NCI-H510A treated with DMSO at 0.1 percent for 48 hours (cell line): ENCODE measurements at places on chromosomes 3 and 15.
A peak's percentile ranks its signal among the peaks of the same experiment; 100 is the strongest.

DNA sequence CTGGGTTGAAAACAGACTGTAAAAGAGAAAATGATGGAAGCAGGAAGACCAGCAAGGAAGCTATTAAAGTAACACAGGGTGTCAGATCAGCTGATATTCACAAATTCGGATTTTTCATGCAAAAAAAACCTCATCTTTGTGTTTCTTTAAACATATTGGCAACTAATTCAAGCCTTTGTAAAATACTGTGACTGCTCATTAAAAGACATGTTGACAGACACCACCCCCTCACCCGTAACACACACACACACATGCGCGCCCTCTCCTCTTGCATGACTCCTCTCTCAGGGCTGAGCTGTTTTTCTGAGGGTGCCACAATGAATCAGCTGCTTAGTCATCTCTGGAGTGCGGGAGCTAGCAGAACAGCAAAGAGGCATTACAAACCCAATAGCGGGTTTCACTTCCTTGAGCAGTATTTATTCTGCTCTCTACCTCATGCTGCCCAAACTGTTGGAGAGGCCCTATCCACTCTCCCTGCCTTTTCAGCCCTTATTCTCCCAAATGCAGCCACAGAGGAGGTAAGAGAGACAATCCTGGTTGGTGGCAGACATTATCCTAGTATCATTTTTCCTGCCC lies 35.8 kb upstream of the CCDC80 start:
- peak; percentile 68 for DNase-seq

GRCh38 chr3:101675709-101676215 lies 1.2 kb downstream of the ZBTB11 start:
- DNase-seq = no peak

- DNase-seq = no peak
These were observed 123.2 kb upstream of the RAP2B start for GRCh38 chr3:153038779-153039178.

DNA sequence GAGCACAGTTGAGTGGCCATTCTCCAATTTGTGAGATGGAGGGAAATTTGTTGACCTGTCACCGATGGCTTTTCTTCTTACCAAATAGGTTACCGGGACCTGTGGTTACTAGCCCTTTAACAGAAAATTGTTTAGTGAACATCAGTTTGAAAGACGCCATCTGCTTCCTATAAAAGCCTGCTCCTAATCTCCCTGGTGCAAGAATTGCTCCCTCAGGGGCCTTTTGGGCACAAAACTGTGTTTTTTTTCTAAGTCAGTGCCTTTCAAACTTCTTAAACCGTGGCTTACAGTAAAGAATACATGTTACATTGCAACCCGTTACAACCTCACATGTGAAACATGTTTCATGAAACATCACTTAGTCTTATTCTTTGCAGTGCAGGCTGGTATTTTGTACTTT lies 15.0 kb downstream of the CACNA2D3 start:
- no peak for DNase-seq

DNA sequence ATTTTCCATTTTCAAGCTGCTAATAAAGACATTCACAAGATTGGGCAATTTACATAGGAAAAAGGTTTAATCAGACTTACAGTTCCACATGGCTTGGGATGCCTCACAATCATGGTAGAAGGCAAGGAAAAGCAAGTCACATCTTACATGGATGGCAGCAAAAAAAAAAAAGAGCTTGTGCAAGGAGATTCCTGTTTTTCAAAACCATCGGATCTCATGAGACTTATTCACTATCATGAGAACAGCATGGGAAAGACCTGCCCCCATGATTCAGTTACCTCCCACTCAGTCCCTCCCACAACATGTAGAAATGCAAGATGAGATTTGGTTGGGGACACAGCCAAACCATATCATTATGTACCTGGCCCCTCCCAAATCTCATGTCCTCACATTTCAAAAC lies 202.0 kb downstream of the FNDC3B start:
- no peak for DNase-seq

- no peak for DNase-seq
These were observed 284.9 kb upstream of the TBC1D5 start for GRCh38 chr3:18027161-18027939.

- DNase-seq = no peak
These were observed 3.3 kb upstream of the GMNC start for GRCh38 chr3:190865828-190866227.

- peak; percentile 28 for DNase-seq
These were observed 152.3 kb upstream of the STAC start for GRCh38 chr3:36227980-36228379.

GRCh38 chr15:58447271-58448010 lies 15.7 kb downstream of the LIPC start:
- no peak for DNase-seq

GRCh38 chr3:120894316-120895057 lies 13.5 kb upstream of the STXBP5L start:
- no peak for DNase-seq

DNA sequence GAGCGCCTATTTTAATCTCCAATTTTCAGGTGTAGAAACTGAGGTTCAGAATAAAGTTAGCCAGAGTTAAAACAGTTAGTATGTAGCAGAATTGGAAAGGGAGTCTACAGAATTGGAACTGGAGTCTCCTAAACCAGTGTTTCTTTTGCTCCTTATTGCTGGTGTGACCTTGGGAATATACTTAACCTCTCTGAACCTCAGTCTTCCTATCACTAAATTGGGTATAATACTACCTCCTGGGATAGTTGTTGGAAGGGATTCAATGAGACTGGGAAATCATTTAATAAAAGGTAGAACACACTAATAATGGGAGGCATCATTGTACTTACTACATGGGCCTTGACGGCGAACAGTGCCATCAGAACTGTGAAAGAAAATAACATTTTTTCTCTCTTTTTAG lies 55.1 kb downstream of the LPP start:
- no peak for DNase-seq

DNA sequence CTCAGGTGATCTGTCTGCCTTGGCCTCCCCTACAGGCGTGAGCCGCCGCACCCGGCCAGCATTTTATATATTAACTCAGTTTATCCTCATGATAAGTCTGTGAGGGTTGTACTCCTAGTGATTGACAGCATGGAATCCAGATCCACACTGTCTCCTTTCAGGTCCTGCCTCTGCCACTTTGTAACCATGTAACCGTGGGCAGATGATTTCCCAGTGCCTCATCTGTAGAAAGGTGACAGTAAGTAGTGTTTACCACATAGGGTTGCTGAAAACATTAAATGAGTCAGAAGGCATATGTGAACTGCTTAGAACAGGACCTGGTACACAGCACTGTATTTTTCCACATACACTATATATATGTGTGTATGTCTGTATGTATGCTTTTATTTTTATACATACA lies 2.4 kb downstream of the FYTTD1 start:
- DNase-seq = no peak

DNA sequence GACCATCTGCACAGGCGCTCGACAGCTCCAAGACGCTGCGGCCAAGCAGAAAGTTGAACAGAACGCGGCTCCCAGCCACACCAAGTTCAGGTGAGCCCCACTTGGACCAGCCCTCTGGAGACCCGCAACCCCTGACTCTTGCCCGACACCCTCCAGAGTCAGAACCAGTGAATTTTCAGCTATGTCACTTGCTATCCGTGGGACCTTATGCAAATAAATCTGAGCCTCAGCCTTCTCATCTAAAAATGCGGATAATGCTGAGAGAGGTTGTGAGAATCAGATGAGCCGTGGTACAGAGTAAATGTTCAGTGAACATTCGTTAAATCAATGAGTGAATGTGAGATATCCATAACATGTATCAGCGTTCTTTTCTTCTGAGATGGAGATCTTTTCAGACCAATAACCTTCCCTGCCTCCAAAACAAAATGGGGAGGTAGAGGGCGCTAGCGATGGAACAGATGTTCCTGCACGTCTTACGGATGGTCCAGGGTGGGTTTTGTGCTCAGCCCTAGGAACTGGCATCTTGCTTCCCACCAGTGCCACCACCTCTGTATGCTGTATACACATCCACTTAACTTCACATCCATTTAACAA lies 524 bp downstream of the MRPS11 start:
- no peak for DNase-seq

DNA sequence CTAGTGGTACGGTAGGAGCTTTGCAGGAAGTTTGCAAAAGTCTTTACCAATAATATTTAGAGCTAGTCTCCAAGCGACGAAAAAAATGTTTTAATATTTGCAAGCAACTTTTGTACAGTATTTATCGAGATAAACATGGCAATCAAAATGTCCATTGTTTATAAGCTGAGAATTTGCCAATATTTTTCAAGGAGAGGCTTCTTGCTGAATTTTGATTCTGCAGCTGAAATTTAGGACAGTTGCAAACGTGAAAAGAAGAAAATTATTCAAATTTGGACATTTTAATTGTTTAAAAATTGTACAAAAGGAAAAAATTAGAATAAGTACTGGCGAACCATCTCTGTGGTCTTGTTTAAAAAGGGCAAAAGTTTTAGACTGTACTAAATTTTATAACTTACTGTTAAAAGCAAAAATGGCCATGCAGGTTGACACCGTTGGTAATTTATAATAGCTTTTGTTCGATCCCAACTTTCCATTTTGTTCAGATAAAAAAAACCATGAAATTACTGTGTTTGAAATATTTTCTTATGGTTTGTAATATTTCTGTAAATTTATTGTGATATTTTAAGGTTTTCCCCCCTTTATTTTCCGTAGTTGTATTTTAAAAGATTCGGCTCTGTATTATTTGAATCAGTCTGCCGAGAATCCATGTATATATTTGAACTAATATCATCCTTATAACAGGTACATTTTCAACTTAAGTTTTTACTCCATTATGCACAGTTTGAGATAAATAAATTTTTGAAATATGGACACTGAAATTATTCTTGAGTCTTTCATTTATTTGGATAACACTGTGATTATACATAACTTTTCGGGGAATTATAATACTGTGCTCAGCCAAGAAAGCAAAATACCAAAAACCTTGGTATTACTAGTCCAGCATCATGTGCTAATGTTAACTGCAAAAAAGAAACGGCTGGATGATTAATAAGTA lies 2.2 kb downstream of the SOX2 start:
- DNase-seq = peak; percentile 47

- peak; percentile 8 for DNase-seq
These were observed 1.1 kb downstream of the HEG1 start for GRCh38 chr3:125054449-125055329.

GRCh38 chr3:73520931-73521461 lies 103.7 kb downstream of the PDZRN3 start:
- no peak for DNase-seq

DNA sequence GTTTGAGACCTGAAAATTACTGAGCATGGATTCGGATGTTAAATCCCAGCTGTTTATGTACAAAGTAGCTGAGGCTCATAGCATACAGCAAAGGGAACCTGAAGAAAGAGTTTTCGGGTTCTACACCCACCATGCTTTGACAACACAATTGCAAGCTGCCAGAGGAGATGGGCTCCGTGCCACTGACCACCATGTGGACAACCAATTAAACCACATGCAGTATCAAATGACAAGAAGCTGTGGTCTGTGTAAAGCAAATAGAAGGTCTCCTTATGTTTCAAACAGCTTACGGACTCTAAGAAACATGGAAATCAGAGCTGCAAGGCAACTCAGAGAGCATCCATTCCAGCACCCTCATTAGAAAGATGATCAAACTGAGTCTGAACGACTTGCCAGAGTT lies 12.9 kb downstream of the GABRB3 start:
- DNase-seq = no peak

DNA sequence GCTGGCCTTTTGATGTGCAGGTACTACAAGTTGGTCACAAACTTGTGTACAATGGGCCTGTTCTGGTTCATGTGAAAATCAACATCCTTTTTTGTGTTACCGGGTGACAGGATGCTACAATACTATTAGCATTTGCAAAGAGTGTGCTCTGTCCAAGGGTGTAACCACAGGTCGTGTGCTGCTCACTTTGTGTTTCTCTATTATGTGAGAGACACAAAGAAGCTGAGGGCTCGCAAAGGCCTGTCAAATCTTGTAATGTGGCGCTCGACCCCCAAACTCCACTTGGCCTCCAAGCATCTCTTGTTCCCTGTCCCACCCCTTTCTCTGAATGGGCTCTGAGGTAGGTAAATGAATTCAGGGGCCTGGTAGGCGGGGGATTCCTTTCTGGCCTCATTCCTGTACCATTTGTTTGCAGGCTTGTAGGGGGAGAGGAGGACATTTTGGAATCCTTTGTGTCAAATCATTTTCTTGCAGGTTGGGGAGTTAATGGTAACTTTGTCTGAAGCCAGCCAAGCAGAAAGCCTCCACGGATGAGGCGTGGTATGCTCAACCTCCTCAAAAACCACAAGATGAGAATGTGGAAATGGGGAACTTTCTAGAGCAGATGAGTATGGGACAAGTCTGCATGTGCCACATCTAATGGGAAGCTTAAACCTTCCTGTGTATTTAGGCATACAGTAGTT lies 109.1 kb downstream of the OPA1 start:
- no peak for DNase-seq

DNA sequence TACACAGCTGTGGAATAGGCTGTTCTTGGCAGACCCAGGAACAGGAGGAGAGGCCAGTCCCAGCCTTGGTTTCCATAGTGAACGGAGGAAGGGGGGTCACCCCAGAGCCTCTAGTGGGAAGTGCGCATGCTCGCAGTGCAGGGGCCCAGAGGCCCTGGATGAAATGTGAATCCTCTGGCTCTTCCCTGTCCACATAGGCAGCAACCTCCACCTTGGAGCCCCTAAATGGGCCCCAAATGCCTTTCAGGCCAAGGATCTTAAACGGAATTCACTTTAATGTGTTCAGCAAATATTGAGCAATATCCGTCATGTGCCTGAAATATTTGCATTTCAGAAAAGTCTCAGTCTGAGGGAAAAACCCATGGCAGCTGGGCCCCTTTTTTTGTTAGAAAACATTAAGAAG lies 3.3 kb upstream of the NDN start:
- DNase-seq = peak; percentile 14

DNA sequence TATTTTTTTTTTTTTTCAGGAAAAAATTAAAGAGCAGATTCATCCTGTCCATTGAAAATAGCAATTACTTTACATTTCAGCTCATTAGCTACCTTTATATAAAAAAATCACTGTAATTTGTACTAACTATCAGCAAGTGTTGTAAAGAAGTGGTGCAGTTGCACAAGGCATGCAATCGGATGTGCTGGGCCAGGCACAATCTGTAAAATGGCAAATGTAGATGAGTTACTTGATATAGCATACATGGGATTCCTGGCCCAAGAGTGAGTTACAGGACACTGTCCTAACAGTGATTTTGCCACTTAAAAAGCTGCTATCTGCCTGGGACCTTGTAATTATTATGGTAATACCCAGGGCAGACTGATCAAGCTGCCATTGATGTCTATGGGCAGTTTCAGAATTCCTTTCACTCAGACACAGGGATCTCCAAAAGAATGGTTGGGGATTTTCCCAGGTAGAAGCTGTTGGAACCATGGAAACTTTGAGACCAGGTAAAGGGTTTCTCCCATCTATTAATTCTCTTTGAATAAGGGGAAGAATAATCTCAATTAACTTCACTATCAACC lies 182.2 kb upstream of the ICE2 start:
- DNase-seq = no peak

GRCh38 chr3:124584552-124585391 lies 145.5 kb upstream of the UMPS start:
- peak; percentile 17 for DNase-seq

GRCh38 chr3:146065573-146066006 lies 95.4 kb downstream of the PLOD2 start:
- peak; percentile 66 for DNase-seq
